ENCODE measurements at places on chromosomes 11 and 22.
A peak's percentile ranks its signal among the peaks of the same experiment; 100 is the strongest.

DNA sequence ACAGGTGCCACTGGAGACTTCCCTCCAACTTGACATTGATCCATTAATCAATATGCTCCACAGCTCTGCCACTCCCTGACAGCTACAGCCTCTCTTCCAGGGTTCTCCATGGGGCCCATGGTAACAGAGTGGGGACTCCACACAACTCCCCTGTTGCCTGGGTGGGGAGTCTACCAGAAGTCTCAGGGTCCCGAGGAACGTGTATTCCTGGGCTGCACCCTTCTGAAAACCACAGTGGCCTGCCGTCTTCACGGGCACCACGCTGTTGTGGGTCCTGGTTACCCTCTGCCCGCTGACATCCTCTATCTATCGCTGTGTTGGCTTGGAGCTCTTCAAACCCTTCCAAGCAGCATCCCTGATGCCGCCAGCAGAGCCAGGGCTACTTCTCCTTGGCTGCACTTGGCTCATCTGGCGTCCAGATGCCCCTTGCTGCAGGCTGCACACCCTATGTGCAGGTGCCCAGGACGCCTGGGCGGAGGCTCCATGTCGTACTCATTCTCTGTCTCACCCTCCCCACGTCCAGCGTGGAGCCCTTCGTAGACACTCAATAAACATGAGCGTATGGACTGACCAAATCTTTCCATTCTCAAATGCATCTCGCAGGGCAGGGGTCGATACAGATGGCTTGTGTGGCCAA is 1341.8 kb downstream of the TBC1D22A start:
- DNase-seq = no peak

DNA sequence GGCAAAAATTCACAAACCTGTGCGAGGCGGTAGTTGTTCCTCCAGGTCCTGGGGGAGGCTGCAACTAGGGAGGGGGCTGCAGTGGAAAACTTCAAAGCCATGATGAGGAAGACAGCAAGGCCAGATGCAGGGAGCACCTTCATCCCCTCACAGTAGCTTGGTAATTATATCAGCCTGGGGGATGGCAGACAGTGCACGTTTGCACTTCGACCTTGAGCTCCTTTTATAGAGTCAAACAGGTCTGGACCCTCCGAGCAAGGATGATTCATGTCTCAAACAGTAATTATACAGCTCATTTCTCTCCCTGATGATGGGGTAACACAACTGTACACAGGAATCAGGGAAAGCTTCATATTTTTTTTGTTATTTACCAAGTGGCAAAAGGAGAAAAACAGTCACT is at the start of gene MMP20:
Gene MMP20 (minus strand): TSS at position 156 of the 400 bp plus-strand sequence. CDS start 13 bp downstream, at position 143.
- DNase-seq = no peak

GRCh38 chr11:71420455-71421241 is 27.5 kb downstream of the DHCR7 start:
- peak; percentile 64 for DNase-seq

DNA sequence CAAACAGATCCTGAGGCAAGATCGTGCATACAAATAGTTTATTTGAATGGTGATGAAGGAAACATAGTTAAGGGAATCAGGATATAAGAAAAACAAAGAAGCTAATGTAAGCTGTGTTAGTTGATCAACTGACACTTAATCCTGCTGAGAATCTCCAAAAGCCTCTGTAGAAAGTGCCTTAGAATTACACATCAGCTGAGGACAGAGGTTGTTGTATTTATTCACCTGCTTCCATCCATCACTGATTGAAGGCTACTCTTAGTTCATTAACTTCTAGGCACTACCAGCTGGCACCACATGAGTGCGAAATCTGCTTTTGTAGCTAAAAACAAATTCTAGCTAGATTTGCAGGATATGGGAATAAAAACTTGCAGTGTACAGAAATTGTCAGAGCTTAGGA is 1082.0 kb upstream of the CNTN5 start:
- no peak for DNase-seq

GRCh38 chr11:65611028-65611757 is 2.8 kb downstream of the MAP3K11 start:
- no peak for DNase-seq

DNA sequence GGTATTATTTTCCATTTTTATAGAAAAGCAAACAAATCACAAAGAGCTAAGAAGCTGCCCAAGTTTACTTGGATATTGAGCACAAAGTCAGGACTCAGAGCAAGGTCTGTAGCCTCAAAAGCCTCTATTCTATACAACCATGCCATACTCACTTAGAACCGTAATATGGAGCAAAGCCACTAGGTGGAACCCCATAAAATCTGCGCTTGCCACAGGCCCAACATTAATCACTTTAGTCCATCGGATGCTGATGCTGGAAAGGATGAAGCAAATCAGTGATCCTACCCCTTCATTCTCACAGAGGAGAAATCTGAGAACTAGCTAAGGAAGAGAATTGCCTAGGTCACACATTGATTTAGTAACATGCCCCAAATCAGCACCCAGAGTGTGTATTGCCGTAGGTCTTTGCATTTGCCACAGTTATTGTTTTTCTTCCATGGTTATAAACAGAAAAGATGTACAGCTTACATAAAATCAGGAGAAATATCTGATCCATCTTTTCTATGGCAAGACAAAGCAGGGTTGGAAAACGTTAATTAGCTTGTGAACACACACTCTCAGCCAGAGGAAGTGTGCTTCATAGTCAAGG is 56.7 kb upstream of the RAB38 start:
- DNase-seq = no peak
